ENCODE measurements at places on chromosomes 13 and 19.

- DNase-seq: peak; percentile 56
These were observed 1505.1 kb upstream of the SLC10A2 start for GRCh38 chr13:104571161-104571892.

GRCh38 chr19:53132141-53132991 is at the start of gene ZNF415:
Gene ZNF415, minus strand, starts transcription at chr19:53132910. Its CDS starts 10,234 bp downstream, at chr19:53122676.
- peak; percentile 47 for DNase-seq

- no peak for DNase-seq
These were observed 899 bp downstream of the GIPC3 start for GRCh38 chr19:3586127-3586626.

- peak; percentile 80 for DNase-seq
These were observed 183.5 kb downstream of the SPRY2 start for GRCh38 chr13:80157261-80157932.

DNA sequence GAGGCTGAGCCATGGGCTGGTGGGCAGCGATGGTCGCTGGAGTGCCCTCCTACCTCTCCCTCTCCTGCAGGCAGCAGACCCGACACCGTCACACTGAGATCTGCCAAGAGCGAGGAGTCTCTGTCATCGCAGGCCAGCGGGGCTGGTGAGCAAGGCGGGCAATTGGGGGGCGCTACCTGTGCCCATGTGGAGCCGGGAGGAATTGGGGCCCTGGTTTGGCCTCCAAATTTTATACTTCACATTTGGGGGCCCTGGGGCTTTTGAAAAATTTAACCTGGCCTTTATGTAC is 9.9 kb downstream of the ARHGAP33 start:
- no peak for DNase-seq

DNA sequence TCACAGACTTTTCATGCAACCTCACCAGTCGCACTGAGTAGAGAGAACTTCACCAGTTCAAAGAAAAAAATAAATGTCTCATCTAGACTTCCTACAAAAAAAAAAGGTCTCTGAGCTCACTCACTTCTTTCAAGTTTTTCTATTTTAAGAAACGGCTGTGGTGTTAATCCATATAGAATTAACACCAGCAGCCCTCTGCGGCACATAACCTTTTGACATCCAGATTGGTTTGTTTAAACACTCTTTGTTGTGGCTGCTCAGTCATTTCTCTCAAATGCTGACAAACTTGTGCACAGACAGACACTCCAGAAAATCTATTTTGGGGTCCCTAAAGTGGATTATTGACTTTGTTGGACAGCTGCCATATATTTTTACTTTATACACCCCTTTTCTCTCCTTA is 874.9 kb downstream of the EFNB2 start:
- no peak for DNase-seq

- peak; percentile 59 for DNase-seq
These were observed 18.0 kb downstream of the SLC5A5 start for GRCh38 chr19:17889609-17890214.

- no peak for DNase-seq
These were observed 4.0 kb downstream of the TPGS1 start for GRCh38 chr19:511101-511851.

DNA sequence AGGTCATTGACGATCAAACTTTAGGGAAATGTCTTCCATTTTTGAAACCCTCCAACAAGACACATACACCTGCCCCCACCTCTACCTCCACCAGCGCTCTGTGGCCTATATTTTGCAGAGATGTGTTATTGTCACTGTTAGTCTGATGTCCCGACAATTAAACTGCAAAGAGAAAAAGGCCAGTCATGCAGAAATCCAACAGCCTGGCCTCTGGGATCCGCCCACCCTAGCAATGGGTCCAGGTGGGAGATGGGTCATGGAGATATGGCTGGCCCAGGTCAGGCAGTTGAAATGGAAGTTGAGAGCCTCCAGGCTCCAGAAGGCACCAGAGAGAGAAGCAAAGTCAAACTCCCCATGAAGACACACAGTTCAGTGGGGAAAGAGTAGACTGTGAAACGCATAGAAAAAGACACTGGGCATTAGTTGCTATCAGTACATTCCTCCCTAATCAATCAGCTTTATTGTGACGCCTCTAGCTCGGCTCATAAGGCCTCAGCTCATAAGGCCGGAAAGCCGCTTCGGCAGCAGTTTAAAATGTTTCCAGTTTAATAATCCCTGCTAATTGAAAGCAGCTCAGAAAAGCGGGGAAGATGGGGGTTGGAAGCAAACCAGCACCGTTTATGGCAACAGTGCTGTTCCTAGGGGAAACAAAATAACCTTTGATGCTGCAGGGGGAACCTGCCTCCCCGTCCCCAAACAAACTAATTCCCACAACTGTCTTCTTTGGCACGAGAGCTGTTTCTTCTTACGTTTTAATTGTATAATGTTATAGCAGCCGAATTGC is 239.7 kb upstream of the ZNF507 start:
- no peak for DNase-seq

DNA sequence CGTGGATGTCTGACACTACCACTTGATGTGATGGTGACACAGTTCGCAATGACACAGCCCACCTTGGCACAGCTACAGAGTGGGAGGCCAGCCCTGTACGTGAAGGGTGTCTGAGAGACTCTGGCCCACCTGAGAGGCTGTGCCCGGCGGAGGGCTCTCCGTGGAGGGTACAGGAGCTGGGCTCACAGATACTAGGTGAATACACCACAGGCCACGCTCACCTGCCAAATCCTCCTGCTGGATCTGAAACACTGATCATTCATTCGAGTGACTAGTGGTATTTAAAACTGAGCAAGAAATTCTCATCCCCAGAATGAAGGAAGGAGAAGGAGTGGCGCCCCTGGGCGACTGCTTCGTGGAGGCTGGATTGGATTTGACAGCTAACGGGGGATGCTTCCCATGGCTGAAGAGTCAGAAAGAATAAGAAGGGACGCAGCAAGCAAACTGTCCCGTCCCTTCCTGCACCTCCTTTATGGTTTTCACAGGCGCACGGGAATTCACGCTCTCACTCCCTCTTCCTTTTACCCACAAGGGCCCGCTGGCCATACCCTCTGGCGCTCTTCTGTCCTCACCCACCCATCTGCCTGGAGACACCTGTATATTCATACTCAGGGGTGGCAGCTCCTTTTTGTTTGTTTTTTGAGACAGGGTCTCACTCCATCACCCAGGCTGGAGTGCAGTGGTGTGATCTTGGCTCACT is 25.0 kb downstream of the CEBPG start:
- no peak for DNase-seq

GRCh38 chr13:104436555-104436954 is 1370.3 kb upstream of the SLC10A2 start:
- DNase-seq: no peak

GRCh38 chr19:22331521-22331920 is 45.3 kb downstream of the ZNF729 start:
- DNase-seq: no peak

GRCh38 chr13:50078231-50078894 is 63.1 kb downstream of the KCNRG start:
- DNase-seq: peak; percentile 32

DNA sequence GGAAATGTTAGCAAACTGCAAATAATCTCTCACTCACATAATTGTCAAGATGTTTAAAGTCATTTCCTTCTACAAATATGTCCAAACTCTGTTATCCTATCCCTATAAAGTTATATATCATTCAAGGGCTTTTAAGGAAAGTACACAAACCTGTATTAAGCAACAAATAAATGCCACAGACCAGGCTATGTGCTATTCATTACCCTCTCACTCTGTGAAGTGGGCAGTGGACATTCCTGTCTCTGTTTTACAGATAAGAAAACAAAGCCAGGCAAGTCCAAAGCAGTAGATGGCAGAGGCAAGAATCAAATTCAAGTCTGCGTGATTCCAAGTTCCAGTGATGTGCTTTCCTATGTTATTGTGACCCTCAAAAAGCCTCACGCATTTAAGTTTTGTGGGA is 140.6 kb downstream of the LHFPL6 start:
- DNase-seq: peak; percentile 66

DNA sequence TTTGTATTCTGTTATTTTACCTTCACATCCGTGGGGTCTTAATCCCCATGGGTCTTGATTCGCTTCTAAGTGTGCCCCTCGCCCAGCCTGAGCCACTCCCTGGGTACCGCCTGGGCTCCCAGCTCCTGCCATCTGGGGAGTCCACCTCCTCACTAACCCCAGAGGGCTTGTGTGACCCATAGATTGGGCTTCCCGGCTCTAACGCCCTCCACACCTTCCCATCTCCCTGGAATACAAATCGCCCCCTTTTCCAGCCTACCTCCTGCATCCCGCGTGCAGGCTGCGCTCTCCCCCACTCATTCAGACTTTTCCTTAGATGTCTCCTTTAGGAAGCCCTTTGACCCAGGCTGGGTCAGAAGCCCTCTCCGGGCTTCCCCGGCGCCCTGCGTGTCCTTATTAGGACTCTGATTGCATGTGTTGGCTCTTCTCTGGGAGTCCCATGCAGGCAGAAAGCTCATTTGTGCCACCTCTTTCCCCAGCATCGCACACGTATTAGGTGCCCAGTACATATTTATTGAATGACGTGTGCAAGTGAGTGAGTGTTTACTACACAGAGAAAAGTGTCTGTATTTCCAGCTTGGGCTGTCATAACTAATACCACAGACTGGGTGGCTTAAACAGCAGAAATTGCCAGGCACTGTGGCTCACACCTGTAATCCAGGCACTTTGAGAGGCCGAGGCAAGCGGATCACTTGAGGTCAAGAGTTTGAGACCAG is 757 bp downstream of the CCDC124 start:
- DNase-seq: peak; percentile 23

GRCh38 chr13:27440408-27440807 is 10.0 kb downstream of the MTIF3 start:
- no peak for DNase-seq

DNA sequence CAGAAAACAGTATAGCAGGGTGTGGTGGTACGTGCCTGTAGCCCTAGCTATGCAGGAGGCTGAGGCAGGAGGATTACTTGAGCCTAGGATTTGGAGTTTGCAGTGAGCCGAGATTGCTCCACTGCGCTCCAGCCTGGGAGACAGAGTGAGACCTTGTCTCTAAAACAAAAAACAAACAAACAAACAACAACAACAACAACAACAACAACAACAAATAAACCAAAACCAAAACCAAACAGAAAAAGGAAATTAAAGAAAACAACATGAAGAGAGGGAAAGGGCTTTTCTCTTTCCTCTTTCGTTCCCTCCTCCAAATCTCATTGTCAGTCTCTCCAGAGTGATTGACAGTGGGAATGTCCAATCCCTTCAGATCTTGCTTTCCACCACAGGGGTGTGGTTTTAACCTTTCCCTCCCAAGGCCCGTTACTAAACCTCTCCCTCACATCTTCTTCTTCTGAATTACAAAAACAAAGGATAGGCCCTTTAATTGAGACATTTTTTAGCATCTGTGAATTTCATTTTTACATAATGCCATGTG is 341.2 kb downstream of the HS6ST3 start:
- no peak for DNase-seq

GRCh38 chr19:37362733-37363132 is 8.2 kb upstream of the ZNF527 start:
- no peak for DNase-seq

- no peak for DNase-seq
These were observed 9.9 kb downstream of the LYL1 start for GRCh38 chr19:13092606-13093235.

GRCh38 chr13:46638262-46638661 is 85.3 kb downstream of the LRCH1 start:
- DNase-seq: no peak

GRCh38 chr19:48169578-48169938 is 586 bp downstream of the LIG1 start:
- peak; percentile 66 for DNase-seq

GRCh38 chr13:34250151-34250670 is 432.3 kb downstream of the RFC3 start:
- no peak for DNase-seq

GRCh38 chr19:19137556-19138108 is 646 bp downstream of the TMEM161A start:
- peak; percentile 10 for DNase-seq

DNA sequence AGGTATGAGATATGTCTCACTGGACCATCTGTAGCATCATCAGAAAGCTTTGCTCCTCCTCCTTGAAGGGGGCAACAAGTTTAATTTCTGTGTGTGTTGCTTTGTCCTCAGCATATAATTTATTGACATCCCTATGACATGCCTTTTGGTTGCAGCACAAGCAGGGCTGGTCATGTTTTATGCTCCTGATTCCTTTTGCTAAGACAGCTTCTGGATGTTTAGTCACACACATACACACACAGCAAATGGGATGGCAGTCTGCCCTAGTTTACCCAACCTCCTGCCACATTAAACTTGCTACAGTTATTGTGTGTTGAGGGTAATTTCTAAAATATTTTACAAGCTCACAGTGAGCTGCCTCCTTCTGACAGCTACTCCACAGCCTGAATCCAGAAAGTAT is 217.9 kb upstream of the RXFP2 start:
- peak; percentile 45 for DNase-seq

DNA sequence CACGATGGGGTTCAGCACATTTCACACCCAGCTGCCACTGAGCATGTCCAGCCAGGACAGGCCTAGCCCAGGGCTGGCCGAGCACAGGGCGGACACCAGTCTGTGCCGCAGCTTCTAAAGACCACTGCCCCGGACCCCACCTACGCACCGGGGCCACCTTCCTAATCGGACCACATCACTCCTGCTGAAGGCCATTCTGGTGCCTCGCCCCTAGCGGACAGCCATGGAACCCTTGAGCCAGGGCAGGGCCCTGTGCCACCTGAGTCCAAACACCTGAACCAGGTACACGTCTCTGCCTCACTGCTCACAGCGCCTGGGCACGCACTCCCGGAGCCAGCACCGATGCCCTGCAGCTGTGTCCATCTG is 8.4 kb upstream of the C13orf46 start:
- DNase-seq: no peak

- no peak for DNase-seq
These were observed 1170.0 kb upstream of the MIR17HG start for GRCh38 chr13:90177512-90177911.

GRCh38 chr13:45143346-45143751 is 23.0 kb downstream of the GTF2F2 start:
- no peak for DNase-seq

GRCh38 chr13:48429886-48430285 is 17.0 kb upstream of the LPAR6 start:
- no peak for DNase-seq

- no peak for DNase-seq
These were observed 104.5 kb downstream of the URI1 start for GRCh38 chr19:30046522-30046921.
